ENCODE measurements at places on chromosomes 2 and 18.

GRCh38 chr18:12313530-12314245 is 5.6 kb downstream of the TUBB6 start:
- no peak for DNase-seq

DNA sequence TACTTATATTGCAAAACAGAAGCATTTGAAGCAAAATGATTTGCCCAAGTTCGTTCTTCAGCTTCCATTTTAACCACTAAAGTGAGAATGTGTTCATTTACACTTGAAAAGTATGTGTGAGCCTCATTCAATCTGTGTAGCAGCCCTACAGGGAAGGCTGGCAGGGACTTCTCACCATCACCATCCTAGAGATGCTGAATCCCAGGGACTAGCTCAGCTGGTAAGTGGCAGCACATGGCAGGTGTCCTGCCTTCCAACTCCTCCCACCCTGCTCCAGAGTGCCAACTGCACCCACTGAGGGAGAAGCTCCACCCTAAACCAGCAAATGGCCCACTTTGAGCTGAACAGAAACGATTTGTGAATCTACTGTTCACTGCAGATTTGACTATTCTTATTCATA is 91.5 kb downstream of the EN1 start:
- DNase-seq: no peak

GRCh38 chr2:50448556-50448955 is 583.4 kb downstream of the NRXN1 start:
- no peak for DNase-seq

DNA sequence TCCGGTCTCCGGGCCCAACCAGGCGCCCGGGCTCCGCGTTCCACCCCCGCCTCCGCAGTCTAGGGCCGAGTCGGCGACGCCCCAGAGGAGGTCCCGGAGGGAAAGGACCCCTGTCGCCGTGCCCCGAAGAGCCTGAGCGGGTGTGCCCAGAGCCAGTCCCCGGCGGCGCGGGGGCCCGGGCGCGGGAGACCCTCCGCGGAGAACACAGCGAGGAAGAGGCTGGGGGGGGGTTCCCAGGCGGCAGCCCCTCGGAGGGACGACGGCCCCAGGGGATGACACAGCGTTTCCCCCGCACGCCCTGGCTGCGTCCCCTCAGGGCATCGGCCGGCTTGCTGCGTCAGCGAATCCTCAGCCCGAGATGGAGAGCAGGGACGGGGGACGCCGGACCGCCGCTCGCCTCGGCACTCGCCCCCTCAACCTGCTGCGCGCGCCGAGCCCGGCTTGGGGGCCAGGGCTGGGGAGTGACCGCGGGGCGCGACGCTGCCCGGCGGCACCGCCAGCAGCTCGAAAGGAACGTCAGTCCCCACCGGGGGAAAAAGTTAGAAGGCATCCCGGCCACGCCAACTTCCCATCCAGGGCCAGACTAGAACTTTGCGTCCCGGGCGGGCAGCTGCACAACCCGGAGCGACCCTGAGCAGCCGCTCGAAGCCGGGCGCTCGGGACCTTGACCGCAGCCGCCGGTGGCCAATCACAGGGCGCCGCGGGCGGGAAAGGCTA is 711 bp downstream of the SFXN5 start:
- peak; percentile 43 for DNase-seq

DNA sequence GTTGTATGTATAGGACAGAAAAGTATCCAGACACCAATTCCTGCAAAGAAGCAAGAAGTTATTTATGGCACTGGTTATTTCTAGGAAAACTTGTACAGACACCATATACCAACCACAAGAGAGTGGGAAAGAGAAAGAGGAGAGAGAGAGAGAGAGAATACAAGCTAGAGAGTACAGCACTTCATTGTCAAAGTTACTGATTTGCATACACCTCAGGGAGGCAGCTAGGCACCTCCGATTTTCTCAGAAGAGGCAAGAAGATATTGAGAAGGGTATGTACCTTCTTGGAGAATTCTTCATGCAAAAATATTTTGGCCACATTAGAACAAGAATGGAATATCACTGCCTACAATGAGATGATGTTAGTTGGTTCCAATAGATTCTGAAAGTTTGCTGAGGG is 333.9 kb upstream of the PIK3C3 start:
- no peak for DNase-seq

DNA sequence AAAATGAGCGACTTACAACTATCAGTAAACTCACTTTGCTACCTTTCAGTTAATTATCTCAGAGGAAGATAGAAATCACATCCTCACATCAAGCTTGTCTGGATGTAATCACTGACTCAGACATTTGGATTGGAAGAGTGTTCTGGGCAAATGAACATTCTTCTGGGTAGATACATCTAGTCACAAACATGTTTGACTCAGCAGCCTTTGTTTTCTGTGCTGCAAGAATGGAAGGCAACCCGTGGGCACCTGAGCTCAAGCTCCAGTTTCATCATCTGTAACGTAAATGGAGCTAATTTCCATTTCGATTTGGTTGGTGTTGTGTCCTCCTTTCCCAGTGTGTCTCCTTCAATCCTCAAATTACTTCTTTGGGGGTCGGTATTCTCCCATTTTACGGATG is 58.5 kb downstream of the ACAA2 start:
- DNase-seq: no peak

DNA sequence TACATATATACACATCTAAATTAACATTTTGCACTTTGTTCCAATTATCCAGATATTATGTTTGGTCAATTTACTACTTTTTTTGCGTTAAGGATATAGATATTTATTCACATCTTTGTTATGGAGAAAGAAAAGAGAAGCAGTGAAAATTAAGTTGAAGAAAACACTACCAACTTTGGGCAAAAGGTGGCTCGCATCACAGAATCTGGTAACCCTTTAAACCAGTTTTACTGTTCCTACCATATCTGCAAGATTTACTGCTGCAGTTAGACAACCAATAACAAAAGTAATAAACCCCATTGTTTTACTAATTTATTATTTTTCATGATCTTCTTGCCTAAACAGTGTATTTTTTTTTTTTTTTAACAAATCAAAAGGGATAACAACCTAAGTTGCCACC is 53.6 kb downstream of the SMAD2 start:
- DNase-seq: no peak

DNA sequence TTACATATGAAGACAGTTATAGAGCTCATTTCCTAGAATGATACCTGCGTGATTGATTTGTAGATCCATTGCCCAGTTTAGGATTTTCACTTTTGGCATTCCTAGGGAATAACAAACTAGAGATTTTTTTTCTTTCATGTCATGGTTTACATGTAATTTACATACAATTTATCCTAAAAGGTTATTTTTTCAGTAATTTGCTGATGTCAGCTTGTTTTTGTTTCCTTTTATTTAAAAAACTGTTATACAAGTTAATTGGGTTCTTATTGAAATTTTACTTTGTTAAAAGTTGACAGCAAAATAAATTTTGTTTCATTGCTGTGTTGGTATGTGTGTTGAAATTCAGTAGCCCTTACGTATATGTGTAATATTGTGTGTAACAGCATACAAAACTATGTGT is 23.4 kb downstream of the MTX2 start:
- DNase-seq: no peak

DNA sequence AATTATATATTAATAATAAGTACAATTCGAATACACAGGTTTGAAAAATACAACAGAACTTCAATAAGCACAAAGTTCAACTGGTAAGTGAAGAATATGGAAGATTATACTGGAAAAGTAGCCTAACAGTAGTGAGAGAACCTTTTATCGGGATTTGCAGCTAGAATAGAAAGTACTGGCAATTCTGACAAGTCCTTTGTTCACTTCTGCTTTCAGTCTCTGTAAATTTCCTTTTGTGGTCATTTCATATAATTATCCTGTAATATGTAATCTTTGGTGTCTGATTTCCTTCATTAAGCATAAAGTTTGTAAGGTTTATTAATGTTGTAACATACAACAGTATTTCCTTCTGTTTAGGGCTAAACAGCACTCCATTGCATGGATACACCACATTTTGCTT is 67.2 kb downstream of the CUL3 start:
- DNase-seq: no peak

DNA sequence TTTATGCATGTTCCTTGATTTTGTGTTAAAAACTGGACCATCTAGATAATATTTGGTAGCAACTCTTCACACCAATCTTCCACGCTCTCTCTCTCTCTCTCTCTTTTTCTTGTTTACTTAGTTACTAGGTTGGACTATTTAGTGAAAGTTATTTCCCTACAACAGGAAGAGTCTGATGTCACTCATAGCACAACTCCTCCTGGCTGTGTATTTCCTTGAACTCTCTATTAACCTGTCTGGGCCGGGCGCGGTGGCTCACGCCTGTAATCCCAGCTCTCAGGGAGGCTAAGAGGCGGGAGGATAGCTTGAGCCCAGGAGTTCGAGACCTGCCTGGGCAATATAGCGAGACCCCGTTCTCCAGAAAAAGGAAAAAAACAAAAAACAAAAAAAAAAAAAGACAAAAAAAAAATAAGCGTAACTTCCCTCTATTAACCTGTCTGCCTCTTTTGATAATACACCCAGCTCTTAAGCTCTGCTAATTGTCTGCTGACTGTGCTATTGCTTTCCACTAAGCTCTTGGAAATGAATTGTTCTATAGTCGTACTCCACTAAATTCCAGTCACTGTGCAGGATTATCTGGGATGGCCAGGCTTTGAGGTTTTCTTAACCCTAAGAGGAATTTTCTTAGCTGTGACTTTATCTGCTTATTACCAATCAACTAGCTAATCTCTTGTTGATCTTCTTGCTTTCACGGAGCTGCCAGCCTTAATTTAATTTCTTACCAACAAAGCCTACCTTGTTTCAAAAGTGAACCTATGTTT is 18.1 kb upstream of the CDH19 start:
- DNase-seq: no peak

DNA sequence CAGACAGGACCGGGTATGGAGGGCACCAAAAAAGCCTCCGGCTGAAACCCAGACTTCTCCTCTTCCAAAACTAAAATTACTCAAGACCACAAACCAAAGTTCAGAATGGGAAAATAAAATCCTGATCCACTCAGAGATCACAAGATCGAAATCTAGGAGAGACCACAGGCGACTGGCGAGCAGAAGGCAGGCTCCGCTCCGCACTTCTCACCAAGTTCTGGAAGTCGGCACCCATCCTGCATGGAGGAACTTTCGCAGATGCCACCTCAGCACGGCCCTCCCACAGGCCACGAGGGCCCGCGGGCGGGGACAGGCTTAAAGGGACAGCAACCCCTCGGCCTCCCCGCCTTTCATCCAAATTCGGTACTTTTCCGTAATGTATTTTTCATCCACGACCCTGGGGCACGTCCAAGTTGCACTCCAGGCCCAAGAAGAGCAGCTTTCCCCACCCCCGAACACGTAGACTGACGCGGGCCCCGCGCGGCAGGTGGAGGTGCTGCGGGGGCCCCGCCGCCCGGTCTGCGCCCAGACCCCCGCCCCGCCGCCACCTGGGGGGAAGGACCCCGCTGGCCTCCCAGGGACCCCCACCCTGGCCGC is 43.7 kb downstream of the HDLBP start:
- DNase-seq: peak; percentile 44

DNA sequence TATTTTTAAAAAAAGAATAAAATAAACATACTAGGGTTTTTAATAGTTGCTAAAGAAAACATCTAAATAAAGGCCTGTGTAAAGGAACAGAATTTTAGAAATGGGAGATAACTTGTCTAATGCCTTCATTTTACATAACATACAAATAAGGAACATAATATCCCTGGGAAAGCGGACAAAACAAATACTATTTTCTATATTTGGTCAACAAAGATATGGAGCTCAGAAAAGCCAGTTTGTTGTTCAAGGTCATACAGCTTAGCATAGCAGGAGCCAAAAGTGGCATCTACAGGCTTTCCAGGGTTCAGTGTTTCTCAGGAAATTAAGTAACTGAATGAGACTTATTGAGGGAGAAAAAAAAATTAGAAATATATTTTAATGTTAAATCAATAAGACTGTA is 73.4 kb upstream of the CD226 start:
- no peak for DNase-seq

DNA sequence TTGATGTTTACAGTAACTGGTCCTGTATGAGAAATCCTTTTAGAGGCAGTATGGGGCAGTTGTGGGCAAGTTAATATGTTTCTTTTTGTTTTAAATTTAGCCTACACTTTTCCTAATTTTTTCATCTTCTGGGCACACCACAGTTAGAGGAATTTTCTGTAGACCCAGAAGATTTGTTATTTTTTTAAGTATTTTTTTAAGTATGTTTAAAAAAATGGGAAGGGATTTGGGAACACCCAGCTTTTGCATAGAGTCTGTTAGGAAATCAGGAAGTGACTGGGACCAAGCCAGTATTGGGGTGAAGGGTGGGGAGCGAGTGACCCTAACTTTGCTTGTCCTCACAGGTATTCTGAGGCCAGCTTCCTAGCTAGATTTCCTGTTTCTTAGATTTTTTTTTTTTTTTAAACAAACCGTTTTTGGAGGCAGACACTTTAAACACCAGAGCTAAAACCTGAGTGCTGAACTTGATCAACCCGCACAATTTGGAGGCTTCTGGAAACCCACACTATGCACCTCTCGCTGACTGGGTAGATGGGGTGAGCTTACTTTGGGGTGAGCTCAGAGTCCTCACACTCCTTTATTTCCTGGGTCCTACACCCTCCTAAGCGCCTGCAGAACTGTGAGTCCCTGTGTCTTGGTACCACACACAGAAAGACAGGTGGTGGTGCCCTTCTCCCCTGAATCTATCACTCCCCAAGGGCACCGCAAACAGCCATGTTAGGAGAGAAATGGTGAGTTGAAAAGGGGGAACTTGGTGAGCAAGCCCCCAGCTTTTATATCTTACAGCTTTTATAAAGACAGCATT is 5.2 kb downstream of the GATA6 start:
- DNase-seq: no peak

- peak; percentile 60 for DNase-seq
Measured at GRCh38 chr2:27754138-27754588, 17.4 kb upstream of the MRPL33 start.

DNA sequence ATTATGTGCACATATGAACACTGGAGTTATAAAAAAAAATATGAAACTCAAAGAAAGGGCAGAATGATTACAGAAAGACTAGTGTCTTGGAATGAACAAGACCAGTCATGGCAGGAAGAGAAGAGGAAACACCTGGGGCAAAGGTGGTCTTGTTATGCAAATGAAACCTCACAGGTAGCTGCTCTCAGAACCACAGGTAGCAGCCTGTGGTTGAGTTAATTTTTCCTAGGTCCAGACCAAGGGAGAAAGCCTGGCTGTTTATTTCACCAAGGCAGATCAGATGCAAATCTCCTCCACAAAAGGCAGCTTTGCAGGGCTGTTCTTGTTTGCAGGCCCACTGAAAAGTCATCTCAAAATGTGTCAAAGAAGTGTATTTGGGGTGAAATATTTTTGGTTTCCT is 785.8 kb downstream of the RNF144A start:
- no peak for DNase-seq

DNA sequence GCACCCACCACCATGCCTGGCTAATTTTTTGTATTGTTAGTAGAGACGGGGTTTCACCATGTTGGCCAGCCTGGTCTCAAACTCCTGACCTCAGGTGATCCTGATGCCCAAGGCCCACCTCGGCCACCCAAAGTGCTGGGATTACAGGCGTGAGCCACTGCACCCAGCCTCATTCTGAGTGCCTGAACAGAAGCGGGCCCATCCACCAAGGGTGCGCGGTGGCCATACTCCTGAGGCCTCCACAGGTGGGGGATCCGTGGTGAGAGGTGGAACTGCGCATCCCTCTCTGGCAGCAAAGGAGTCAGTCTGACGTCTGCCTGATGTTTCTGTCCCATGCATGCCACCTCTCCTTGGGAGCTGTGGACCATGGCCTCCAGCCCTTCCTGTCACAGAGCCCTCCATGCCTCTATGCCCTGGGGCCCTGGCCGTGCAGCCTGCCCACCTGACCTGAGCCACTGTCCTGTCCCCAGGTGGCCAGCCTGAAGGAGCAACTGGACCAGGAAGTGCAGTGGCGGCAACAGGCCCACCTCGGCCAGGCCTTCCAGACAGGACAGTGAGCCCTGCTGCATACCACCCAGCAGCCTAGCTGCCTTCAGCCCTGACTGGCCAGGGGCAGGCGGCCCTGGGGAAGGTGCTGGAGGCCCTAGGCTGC is 7.6 kb upstream of the SNED1 start:
- no peak for DNase-seq
